ENCODE measurements at places on chromosomes 6 and 20.
A peak's percentile ranks its signal among the peaks of the same experiment; 100 is the strongest.

GRCh38 chr6:52632011-52632410, 38.9 kb upstream of the TMEM14A start:
- DNase-seq, result no peak

- DNase-seq, result no peak
Observed at GRCh38 chr6:32664827-32665362, 1.6 kb downstream of the HLA-DQB1 start.

GRCh38 chr20:63083831-63084562, 77.2 kb upstream of the BHLHE23 start:
- DNase-seq, result no peak

DNA sequence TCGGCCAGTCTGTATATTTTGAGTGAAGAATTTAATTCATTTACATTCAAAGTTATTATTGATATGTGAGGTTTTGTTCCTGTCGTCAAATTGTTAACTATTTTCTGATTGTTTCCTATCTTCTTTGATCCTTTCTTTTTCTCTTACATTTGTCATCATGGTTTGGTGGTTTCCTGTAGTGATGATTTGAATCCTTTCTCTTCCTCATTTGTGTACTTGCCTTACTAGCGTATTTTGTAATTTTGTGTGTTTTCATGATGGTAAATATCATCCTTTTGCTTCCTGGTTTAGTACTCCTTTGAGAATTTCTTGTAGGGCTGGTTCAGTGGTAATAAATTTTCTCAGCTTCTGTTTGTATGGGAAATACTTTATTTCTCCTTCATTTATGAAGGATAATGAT, 151.7 kb upstream of the CEP162 start:
- no peak for DNase-seq

GRCh38 chr20:23823111-23823510, 3.4 kb downstream of the CST2 start:
- DNase-seq, result no peak

- DNase-seq, result peak; percentile 81
Observed at GRCh38 chr20:2991532-2991931, 51.9 kb upstream of the GNRH2 start.

- no peak for DNase-seq
Observed at GRCh38 chr6:69265090-69265489, 531.7 kb downstream of the LMBRD1 start.

DNA sequence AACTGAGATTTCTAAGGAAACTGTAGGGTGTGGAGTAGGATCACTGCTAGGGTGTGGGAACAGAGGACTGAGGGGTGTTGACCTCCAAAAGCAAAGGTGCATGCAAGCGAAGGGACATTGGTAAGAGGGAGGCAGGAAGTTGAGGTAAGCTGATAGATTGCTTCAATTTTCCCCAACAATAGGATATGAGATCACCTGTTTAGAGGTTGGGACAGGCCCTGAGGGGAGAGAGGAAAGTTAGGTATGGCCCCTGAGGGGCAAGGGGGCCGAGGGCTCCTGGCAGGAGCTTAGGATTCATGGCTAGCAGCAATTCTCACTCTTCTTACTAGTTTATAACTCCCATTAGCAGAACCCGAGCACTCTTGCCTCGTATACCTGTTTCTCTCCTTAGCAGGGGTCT, 106.8 kb upstream of the RPS6KA2 start:
- no peak for DNase-seq

DNA sequence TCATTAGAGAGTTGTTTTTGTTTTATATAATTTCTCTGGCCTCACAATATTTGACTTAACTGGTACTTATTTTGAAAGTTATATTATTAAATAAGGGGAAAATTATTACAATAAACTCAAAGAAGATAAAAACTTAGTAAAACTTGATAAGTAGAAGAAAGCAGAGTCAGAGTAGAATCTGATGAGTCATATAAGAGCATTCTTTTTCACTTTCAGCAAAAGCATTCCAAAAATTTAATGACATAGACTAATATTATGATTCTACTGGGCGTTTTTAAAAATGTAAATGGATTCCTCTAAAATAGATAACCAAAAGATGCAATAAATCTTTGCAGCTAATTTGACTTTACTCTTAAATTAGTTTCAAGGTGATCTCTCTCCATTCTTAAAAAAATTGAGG, 366.3 kb upstream of the IMPG1 start:
- DNase-seq, result no peak

- no peak for DNase-seq
Observed at GRCh38 chr20:20292472-20292871, 75.4 kb upstream of the INSM1 start.

DNA sequence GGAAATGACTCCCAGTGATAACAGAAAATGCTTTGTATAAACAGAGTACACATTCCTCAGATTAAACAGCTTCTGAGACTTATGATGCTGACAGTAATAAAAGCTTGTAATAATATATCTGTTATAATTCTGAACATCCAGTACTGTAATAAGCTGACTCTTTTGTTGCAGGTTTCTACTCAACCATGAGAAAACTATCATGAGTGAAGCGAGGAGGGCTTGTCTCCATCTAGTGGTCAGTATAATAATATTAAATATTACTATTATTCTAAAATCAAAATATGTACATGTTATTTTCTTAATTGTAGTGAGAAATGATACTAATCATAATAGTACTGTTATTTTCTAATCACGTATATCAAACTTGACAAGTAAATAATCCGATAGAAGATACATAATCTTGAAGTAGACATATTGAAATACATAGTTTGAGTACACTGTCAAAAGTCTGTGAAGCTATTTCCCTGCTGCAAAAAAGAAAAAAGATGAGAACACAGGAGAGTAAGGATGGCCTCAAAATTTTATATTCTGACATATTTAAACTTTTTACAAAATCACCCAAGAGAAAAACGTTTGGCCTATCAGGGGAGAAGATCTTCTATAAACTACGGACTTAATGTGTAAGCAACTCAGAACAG, 183.1 kb downstream of the MOXD1 start:
- DNase-seq, result no peak

GRCh38 chr6:21588481-21589351, 4.8 kb upstream of the SOX4 start:
- no peak for DNase-seq

GRCh38 chr6:10338151-10338550, 76.7 kb downstream of the TFAP2A start:
- no peak for DNase-seq

- DNase-seq, result no peak
Observed at GRCh38 chr20:3209257-3209945, at the start of gene ITPA. TSS of gene ITPA (plus strand) at chr20:3209498. CDS start at chr20:3209552, 54 bp downstream.

GRCh38 chr20:17943343-17943742, 25.3 kb downstream of the SNX5 start:
- DNase-seq, result no peak

- no peak for DNase-seq
Observed at GRCh38 chr6:118100717-118101116, 193.7 kb downstream of the SLC35F1 start.

GRCh38 chr20:1875762-1876161, 19.4 kb upstream of the SIRPA start:
- DNase-seq, result no peak

DNA sequence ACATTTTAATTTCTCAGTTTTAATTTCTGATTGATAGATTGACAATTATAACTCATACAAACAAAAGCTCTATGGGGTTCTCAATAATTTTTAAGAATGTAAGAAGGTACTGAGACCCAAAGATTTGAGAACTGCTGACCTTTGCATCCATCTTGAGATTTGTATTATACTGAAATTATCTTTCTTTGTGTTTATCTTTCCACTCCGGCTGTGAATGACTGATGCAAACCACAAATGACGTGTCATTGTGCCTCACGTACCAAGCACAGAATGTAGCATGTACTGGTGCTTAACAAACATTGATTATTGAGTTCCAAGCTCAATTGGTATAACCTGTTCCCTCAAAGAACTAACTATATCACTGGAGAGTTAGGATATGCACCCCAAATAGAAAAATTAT, 152.1 kb upstream of the SMLR1 start:
- DNase-seq, result no peak

DNA sequence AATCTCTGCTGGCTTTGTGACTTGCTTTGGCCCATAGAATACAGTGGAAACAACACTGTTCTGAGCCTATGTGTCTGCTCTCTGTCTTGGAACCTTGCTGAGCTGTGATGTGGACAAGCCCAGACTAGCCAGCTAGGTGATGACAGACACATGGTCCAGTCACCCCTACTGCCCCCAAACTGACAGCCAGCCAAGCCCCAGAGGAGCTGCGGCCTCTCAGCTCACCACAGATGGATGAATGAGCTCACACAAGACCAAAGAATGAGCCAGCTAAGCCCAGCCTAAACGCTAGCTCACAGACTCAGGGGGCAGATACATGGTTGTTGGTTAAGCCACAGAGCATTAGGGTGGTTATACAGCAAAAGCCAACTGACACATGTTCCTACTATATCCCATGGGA, 4.1 kb downstream of the AARS2 start:
- no peak for DNase-seq

DNA sequence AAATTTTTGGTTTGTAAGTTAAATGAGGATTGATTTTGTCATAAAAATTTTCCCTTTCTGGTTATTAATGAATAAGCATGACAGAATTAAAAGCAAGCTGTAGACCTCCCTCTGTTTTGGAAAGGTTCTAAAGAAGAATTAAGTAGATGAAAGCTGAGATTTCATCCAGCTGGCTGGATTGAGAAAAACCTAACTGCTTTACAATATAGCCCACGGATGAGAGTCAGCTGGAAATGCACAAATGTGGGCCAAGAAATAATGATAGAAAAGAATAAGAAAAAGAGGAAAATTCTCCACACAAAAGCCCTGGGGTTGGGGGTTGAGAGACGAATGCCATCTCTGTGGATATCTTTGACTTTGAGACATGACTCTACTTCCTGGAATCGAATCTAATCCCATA, 631.6 kb downstream of the HDGFL1 start:
- DNase-seq, result no peak

DNA sequence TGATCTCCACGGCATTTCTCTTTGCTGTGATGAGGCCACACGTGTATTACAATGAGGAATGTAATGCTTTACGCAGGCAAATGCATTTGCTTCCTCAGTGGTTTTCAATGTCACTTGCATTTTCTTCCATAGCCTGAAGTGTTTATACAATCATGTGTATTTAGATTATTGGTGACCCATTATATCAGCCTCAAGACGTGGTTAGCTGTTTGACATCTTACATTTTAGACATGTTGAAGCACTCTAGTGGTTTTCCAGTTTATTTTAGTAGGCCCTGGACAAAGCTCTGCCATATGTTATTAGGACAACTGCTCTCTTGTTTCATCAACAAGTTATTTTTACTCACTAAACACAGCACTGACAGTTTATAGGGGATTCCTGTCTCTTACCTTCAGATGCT, 200.4 kb downstream of the UTRN start:
- DNase-seq, result no peak
